ENCODE measurements at places on chromosomes 4 and X.

DNA sequence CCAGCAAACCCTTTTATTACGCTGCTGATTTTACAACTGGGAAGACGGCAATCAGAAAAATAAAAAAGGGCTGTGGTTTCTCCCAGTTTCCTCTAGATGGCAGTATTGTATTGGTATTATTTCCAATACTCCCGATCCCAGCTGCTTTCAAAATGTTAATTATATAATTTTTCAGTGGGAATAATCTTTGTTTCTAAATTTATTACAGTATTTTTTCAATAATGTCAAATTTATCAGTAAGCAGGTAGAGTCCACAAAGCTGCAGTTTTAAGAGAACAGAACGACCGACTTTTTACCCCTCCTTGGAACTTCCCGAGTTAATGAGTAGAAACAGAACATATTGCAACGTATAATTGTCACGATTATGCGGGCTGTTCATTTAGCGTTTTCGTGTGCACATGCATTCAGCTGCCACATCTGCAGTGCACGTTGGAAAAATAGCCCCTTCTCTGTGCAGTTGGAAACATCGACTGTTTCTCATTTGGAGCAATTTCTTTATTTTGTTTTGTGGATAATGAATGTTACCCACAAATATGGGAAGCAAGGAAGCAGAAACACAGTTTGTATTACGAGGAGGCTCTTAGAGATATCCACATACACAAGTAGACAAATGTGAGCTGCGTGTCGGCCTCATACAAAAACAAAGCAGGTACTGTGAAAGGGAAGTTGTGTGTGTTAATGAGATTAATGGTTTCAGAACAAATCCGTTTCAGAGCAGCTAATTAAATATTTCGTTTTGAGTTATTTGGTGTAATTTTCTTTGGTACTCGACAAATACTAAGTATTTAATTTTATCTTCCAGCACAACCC, 188.0 kb downstream of the STIM2 start:
- DNase-seq = no peak

DNA sequence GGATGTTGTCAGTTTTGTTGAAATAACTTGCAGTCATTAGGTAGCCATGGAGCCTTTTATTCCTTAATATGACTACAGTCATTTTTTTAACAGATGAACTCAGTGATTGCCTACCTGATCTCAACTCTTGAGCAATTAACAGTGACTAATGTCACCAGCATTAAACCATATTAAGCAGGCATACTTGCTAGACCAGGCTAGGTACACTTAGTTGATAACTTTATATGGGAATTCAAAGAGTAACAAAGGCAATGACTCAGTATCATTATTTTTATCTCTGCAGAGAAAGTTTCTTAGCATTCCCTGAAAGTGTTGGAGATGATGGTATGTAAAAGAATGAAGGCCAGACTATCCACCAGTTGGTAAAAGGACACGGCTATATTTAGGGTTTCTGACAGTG, at the start of gene C4orf54:
Gene C4orf54, minus strand, starts transcription at position 31 of the 400 bp plus-strand sequence. CDS start 3,180 bp downstream, outside the sequence.
- DNase-seq = no peak

DNA sequence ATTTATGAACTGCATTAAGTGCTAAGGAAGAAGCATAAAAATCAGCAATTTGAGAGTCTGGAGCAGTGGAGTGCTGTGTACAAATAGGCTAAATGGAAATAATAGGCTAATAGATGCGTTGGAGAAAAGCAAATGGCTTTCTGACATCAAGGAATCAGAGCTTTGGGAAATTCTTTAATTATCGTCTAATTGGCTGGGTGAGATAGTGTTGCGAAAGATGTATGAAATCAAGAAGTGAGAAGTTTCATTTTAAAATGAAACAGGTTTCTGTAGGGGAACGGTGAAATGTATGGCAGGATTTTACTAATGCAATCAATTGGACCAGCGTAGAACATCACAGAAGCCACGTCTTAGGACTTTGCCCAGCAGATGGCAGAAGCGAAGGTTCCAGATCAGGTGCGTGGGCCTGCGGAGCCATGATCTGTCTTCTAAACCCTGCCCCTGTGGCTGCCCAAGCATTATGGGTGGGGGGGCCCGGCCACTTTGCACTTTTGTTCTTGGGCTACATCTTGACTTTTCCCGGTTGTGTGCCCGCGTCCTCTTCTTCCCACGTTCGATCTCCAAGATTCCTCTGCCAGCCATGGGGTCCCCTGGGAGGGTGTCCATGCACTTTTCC, 118.5 kb upstream of the SHISA3 start:
- DNase-seq = no peak

- no peak for DNase-seq
Observed at GRCh38 chrX:71198066-71198465, 25.0 kb upstream of the GJB1 start.

Data from kidney (tissue), 22 donors.